ENCODE measurements at places on chromosomes 12 and 14.

GRCh38 chr14:34713681-34714319, 593 bp downstream of the CFL2 start:
- no peak for DNase-seq

- no peak for DNase-seq
These were observed 19.6 kb downstream of the MORN3 start for GRCh38 chr12:121649819-121650353.

DNA sequence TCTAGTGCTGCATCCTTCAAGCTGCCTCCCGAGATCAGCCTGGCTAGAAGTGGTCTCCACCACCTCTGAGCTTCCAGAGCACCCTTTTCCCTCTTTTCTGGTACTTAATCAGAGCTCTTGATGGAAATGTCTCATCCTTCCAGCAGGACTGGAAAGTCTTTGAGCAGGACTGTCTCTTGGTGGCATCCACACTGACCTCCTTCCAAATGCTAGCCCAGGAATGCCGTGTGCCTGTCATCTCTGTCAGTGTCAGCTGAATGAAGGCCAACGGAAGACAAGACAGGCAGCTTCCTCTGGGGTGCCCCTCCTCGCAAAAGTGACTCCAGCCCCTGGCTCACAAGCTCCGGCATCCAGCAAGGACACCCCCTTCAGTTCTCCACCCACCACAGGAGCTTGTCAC, 171.3 kb upstream of the FKBP4 start:
- DNase-seq, result no peak

- no peak for DNase-seq
These were observed 152.9 kb downstream of the SLC25A21 start for GRCh38 chr14:37019488-37019887.

- no peak for DNase-seq
These were observed 6.0 kb upstream of the SDSL start for GRCh38 chr12:113416091-113416754.

GRCh38 chr12:51430196-51430895, 5.7 kb downstream of the SLC4A8 start:
- DNase-seq, result no peak

DNA sequence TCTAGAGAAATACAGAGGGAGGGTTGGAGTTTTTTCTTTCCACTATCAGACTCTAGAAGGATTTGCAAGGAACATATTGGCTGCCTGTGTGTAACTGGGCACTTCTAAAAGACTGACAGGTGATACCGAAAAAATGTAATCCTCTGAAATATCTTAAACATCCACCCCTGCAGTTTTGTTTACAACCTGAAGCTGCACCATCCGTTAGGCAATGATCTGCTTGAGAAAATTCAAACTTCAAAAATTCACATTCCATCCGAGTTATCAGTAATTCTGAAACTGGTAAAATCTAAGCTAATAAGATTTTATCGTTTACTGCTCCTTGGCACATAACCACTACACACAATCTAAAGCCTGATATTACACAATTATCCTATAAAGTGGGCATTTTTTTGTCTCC, 528.6 kb downstream of the FUT8 start:
- no peak for DNase-seq

- DNase-seq, result no peak
These were observed 181.8 kb downstream of the GRIN2B start for GRCh38 chr12:13799574-13799973.

GRCh38 chr12:105018776-105019175, 32.7 kb downstream of the NOPCHAP1 start:
- no peak for DNase-seq

DNA sequence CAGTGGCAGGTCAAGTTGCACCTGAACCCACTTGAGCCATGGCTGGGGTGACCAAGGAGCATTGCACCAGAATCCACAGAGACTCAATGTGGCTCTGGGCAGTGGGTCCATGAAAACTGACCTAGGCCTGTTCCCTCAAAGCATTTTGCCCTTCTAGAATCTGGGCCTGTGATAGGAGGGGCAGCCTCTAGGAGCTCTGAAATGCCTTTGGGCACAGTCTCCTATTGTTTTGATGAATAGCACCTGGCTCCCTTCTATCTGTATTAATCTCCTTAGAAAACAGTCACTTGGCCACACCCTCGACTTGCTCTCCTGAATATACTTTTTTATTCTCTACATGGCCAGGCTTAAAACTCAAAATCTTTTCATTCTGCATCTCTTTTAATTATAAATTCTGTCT, 14.1 kb upstream of the KRAS start:
- DNase-seq, result no peak

- DNase-seq, result no peak
These were observed 583 bp upstream of the SDR39U1 start for GRCh38 chr14:24443053-24443665.

- DNase-seq, result no peak
These were observed 226.2 kb downstream of the ADAMTS20 start for GRCh38 chr12:43325786-43326185.

DNA sequence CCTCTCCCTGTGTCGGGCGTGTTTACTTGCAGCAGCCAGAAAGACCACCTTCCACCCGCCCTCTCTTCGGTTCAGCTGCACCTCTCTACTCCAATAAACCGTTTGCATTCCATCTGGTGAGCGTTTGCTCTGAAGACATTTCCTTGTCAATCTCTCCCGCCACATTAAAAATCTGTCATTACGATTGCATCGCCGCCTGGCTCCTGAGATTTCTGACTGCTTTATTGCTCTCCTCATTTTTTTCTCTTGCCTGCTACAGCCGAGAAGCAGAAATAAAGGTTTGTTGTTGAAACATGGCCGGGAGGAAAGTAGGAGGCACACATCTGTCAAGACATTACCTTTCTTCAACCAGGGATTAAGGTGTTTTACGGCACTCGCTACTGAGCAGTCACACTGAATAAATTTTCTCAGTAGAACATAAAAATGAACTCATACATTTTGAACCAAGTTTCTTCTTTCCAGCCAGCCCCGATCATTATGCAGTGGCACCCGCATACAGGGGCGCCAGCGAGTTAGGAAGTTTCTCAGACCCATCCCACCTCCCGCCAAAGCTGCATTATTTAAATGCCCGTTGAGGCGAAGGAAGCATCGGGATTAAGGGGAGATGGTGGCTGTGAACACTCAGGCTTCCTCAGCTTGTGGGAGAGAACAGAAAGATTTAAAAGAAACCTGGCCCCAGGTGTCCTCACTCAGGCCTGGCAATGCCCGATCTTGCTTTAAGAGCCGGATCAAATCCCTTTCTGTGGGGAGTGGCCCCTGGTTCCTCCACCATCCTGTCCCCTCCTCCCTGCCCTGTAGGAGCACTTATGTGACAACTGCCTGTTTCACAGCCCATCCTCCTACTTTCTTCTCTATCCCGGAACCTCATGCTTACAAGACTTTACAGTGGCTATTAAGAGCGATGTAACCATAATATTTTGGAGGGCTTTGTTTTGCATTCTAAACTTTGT, 1108.9 kb downstream of the BCL11B start:
- DNase-seq, result no peak

DNA sequence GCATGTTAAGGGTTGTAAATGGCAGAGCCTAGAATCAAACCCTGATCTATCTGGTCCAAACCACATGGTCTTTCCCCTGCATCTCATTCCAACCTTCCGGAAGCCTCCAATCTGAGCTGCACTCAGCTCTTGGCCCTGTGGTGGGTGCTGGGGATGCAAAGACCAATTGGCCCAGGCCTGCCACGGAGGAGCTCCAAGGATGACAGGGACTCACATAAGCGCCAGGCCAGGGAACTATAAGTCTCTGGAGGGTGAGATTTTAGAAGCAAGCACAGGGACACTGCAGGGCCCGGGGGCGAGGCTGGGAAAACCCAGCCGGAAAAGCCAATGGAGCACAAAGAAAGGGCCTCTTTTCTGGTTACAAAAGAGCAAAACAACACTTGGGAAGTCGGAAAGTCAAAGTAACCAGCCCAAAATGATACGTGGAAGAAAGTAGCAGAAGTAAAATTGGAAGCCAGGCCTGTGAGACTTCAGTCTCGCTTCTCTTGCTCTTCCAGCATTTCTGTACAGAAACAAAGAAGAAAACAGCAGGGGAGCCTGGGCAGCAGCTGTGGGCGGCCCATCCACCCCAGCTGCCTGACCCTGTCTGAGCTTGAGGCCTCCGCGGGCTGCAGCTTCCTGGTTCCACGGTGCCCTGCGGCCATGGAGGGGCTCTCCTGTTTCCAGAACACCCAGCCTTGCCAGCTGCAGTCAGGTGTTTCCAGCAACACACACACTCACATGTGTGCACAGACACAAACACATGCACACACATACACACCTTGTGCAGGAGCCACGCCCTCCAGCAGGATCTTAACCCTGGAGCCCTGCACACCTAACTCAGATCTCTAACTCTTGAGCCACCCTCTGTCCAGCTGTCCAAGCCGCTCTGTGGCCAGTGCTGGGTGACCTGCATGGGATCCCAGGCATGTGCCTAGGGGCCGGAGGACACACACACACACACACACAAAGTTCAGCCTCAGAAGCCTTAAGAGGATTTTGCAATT, 178.2 kb downstream of the BCL11B start:
- DNase-seq, result no peak

DNA sequence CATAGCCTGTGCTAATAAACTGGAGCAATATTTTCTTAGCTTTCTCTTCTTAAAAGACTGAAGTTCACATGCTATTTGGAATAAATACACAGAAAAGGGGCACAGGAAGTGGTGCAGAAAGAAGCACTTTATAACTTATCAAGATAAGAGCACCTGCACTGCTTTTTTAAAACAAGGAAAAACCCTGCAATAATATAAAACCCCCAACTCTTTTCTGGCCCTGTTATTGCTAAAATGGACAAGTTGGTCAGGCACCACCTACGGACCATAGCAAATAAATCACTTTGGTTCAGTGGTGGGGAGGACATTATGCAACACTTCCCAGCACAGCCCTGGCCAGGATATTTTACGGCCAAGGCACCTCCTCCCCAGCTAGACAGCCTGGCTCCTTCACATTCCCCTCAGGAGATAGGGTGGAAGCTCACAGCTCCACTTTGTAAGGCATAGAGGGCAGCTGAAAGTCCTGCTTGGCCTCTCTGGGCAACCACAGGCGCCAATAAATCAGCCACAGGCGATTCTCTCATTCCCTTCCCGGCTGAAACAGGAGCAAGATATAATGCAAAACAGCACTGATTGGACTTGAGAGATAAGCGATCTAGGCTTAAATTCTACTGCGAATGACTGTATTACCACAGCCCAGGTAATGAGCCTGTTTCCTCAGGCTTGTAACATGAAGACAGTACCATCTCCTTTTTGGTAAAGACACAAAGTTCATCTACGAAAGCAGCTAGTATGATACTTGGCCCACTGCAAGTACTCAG, 2.0 kb downstream of the ZBTB25 start:
- DNase-seq, result no peak

- DNase-seq, result no peak
These were observed 56.8 kb upstream of the FOXG1 start for GRCh38 chr14:28709571-28710305.

- DNase-seq, result no peak
These were observed 501.6 kb downstream of the SLC6A15 start for GRCh38 chr12:84411031-84411430.

DNA sequence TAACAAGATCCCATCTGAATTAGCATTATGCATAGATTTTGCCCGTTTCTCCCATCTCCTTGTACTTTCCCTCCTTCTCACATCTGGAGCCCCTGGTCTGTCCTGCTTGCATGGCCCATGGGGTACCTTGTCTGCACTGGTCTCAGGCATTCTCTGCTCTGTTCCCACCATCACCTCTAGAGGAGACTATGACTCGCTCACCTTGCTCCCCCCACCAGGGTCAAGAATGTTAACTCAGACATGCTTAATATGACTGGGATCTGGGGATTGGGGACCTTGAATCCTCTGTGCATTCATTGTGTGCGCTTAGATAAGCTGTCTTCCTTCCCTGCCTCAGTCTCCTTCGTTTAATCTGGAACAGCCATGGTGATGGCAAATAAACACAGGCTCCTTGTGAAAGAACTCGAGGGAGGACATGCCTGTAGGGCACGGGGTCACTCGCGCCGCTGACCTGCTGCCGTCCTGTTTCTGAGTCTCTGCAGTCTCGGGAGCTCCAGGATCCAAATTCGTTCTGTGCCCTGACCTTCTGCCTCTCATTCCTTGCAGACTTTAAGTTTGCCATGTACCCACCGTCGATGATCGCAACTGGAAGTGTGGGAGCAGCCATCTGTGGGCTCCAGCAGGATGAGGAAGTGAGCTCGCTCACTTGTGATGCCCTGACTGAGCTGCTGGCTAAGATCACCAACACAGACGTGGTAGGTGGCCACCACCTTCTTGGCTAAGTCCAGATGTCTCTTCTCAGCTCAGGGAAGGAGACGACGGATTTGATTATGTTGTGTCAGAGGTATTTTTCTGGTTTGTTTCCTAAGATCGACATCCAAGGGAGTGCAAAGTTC, 15.0 kb downstream of the CCND2 start:
- no peak for DNase-seq

DNA sequence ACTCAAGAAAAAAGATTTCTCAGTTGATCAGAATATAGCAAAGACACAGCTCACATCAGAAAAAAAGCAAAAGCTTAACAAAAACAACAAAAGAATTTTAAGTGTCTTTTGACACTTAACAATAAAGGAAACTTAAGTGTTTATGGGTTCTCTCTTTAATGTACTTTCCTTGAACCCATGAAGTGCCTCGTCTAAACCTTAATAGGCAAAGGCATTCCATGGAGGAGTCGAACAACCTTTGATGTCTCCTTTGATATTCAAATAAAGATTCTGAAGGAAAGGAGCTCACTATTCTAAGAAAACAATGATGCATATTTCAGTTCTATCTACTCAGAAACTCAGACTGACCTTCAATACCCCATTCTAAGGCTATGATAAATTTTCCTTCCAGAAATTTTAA, 116.7 kb downstream of the TMTC1 start:
- no peak for DNase-seq

- DNase-seq, result no peak
These were observed 164.4 kb upstream of the HIF1A start for GRCh38 chr14:61530896-61531295.

All from stimulated activated CD4-positive, alpha-beta T cell treated with anti-CD3 and anti-CD28 coated beads, Interleukin-1b, Interleukin-23, amount 100 ng/mL, for 1 hour (primary cell).